ENCODE measurements at places on chromosomes 11 and 22. TPM values are rescaled to one million over a fixed set of nuclear protein-coding genes. Genes with fewer than 3 reads are reported as not detected.

- H3K4me3 ChIP-seq: no peak overlapping the region
- H3K36me3 ChIP-seq: no peaks in the 10 kb centered on the region
- DNase-seq: no peak
- H3K27ac ChIP-seq: peak overlapping the region; percentile 52
These were observed 17.6 kb downstream of the TTC12 start for GRCh38 chr11:113332023-113332422.

GRCh38 chr22:19510919-19511341 is 13.3 kb downstream of the CLDN5 start:
- DNase-seq: no peak
- H3K4me1 ChIP-seq: no peaks in the 10 kb centered on the region
- no peak overlapping the region for H3K27ac ChIP-seq
- no peaks in the 10 kb centered on the region for H3K36me3 ChIP-seq
- H3K27me3 ChIP-seq: no peaks in the 10 kb centered on the region

DNA sequence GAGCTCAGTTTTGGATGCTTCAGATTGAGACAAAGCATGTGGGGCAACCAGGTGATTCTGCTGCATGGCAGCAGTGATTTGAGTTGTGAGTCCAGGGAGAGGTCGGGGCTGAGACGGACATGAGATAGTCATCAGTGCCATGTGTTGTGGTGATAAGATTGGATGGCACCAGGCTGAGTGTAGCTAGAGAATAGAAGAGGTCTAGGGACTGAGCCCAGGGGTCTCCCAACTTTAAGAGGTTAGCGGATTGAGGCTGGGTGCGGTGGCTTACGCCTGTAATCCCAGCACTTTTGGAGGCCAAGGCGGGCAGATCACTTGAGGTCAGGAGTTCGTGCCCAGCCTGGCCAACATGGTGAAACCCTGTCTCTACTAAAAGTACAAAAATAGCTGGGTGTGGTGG is 6.3 kb upstream of the CTSD start:
- H3K36me3 ChIP-seq: no peaks in the 10 kb centered on the region
- no peaks in the 10 kb centered on the region for H3K27me3 ChIP-seq
- H3K27ac ChIP-seq: peak overlapping the region; percentile 68
- no peak overlapping the region for H3K4me3 ChIP-seq

DNA sequence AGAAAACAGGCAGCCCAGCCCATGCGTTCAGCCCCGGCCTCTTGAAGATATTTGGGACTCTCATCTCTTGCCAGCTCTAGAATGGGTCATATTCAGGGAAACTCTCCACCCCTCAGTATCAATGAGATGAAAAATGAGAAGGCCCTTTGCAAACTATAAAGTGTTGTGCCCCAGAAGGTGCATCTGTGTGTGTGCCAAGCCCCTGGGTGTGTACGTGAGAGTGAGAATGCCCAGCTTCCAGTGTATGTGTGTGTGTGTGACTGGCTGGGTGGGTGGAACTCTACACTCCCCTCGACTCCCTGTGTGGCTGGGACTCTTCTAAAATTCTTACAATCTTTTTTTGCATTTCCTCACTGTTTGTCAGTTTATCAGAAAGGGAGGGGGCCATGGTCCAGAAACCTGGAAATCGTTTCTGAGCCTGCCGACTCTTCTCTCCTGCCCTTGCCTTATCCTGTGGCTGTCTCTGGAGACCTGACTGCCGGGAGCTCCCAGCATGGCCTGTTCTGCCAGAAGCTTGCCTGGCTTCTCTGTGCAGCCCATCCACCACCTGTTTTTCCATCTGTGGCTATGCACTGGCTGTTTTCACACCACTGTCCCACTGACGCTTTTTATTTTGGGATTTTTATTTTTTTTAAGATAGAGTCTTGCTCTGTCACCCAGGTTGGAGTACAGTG is 1.2 kb downstream of the P2RY6 start:
- no peaks in the 10 kb centered on the region for H3K4me1 ChIP-seq
- no peak overlapping the region for H3K4me3 ChIP-seq
- no peak for DNase-seq
- no peaks in the 10 kb centered on the region for H3K36me3 ChIP-seq
- no peak overlapping the region for H3K27ac ChIP-seq
- no peaks in the 10 kb centered on the region for H3K27me3 ChIP-seq

GRCh38 chr11:78795621-78796261 is 221.1 kb upstream of the NARS2 start:
- peaks cover 9% of the 10 kb centered on the region for H3K4me1 ChIP-seq
- no peaks in the 10 kb centered on the region for H3K36me3 ChIP-seq
- DNase-seq: no peak
- H3K27me3 ChIP-seq: no peaks in the 10 kb centered on the region
- no peak overlapping the region for H3K27ac ChIP-seq

- H3K27me3 ChIP-seq: no peaks in the 10 kb centered on the region
- no peak for DNase-seq
- no peak overlapping the region for H3K27ac ChIP-seq
- H3K36me3 ChIP-seq: no peaks in the 10 kb centered on the region
- H3K4me1 ChIP-seq: no peaks in the 10 kb centered on the region
- no peak overlapping the region for H3K4me3 ChIP-seq
These were observed 25.0 kb upstream of the CACNG2 start for GRCh38 chr22:36728505-36728904.

DNA sequence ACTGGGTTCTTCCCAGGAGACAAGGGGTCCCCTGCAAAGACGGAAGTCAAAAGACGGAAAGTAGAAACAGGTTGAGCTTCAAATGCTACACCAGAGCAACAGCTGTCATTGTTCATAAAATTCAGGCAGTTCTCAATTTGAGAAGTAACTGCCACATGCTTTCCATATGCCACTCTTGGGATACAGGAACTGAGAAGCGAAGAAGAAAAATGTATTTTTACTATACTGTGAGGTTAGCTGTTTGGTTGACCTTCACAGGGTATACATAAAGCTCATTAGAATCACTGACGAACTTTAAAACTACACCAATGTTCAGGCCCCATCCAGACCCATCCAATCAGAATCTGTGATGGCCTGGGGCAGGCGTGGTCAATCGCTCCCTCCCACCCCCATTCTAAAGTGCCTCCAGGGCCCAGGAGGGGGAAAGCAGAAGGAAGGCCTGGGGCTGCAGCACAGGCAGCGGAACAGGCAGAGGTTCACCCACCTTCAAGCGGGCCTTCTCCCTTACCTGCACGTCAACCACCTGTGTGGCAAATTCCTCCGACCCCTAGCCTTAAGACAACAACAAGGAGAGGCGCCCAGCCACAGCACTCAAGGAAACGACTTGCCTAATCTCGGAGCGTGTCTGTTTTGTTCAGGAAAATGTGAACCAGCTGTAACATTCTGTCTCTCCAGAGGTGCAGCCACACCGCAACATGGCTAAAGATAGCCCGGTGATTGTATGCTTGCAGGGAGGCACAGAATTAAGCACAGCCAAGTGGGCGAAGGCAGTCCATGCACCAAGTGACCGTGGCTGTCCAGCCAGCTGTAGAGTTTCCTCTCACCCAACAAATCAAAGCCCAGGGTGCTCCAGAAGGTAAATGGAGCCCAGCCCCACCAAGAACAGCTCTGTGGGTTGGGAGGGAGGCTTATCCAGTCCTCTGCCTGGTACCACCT is 82.6 kb downstream of the MICAL3 start:
- no peaks in the 10 kb centered on the region for H3K27me3 ChIP-seq
- no peak overlapping the region for H3K27ac ChIP-seq
- H3K4me3 ChIP-seq: no peak overlapping the region
- peaks cover 49% of the 10 kb centered on the region for H3K4me1 ChIP-seq

The RAB38 gene
- 24.1 TPM for total RNA-seq

The DDTL gene
- total RNA-seq: not detected

Measured in vagina (tissue), 2 donors.